Stimulated activated CD4-positive, alpha-beta T cell treated with anti-CD3 and anti-CD28 coated beads, Interleukin-12 subunit alpha, Interleukin-12 subunit beta, amount 100 ng/mL, for 48 hours (primary cell): ENCODE measurements at places on chromosomes 4 and X.
A peak's percentile ranks its signal among the peaks of the same experiment; 100 is the strongest.

- no peak for DNase-seq
These were observed 252.4 kb upstream of the SLIT2 start for GRCh38 chr4:19999276-19999675.

GRCh38 chr4:38359113-38359512, 304.9 kb upstream of the KLF3 start:
- peak; percentile 12 for DNase-seq

DNA sequence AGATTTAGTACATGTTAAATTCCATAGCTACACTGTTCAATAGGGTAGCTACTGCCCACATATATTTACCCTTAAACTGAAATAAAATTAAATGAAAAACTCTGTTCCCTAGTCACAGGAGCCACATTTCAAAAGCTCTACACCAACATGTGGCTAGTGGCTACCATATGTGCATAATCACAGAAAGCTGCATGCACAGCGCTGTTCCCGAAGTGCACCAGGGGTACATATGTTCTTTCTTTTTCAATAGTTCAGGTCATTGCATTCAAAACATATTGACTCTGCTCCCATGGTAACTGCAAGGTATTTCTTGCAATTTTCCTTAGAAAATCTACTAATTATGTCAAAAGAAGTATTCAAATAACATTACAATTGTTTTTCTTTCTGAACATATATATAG, 591.2 kb downstream of the PDHA2 start:
- DNase-seq, result no peak

GRCh38 chrX:22196149-22196548, 76.6 kb upstream of the CBLL2 start:
- DNase-seq, result no peak

GRCh38 chrX:70444326-70444945, at the start of gene DLG3:
DLG3 (plus strand) TSS chrX:70444835; CDS start chrX:70445202, 367 bp downstream.
- DNase-seq, result no peak

GRCh38 chr4:110165382-110166286, 32.8 kb downstream of the ELOVL6 start:
- DNase-seq, result peak; percentile 25
